ENCODE measurements at places on chromosomes 12 and 14.
A peak's percentile ranks its signal among the peaks of the same experiment; 100 is the strongest.

DNA sequence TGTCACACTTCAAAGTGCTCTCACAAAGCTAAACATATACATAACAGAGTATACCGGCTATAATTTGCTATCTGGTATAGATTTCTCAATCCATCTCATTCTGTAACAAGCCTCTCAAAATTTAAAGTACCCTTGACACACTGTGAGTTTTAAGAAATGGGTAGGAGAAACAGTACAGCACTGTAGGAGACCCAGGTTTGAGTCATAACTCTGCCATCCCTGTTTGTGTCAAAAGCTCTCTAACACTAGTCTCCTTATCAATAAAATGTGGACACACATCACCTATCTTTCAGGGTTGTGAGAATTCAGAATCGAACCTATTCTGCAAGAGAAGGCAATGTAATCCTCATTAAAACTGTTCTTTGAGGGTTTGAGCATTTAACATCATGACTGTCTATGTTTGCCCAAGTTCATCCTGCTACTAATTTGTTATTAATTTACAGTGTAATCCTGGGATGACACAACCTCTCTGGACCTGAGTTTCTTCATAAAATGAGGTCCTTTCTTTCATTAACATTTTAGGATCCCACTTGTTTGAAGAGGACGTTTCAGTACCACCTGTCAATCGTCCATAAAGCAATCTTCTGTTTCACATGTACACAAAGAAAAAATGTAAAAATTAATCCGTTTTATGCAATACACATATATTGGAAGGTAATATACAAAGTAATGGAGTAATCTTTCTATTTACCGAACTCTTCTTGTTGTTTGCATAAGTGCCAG lies 12.1 kb downstream of the SPTSSA start:
- DNase-seq: no peak

GRCh38 chr12:116717466-116718437 lies 20.1 kb downstream of the SPRING1 start:
- DNase-seq: no peak

- DNase-seq: no peak
These were observed 326.8 kb downstream of the ALG10 start for GRCh38 chr12:34348836-34349672.

DNA sequence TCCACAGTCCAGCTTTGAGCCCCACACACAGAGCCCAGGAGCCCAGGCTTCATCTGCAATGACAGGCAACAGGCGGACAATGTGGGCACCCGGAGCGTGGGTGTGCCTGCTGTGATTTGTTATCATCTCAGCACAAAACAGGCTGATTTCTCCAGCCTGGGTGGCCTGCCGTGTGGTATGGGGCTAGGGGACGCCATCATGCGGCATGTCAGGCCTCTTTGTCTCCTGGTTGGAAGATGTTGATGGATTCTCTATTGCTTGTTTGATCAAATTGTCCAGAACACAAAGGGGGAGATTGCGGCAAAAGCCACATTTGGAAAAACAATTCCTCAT lies 147.1 kb downstream of the KIF26A start:
- no peak for DNase-seq

GRCh38 chr12:1322821-1323220 lies 271.6 kb downstream of the FBXL14 start:
- peak; percentile 5 for DNase-seq

- no peak for DNase-seq
These were observed 10.1 kb upstream of the KICS2 start for GRCh38 chr12:64232196-64232595.

DNA sequence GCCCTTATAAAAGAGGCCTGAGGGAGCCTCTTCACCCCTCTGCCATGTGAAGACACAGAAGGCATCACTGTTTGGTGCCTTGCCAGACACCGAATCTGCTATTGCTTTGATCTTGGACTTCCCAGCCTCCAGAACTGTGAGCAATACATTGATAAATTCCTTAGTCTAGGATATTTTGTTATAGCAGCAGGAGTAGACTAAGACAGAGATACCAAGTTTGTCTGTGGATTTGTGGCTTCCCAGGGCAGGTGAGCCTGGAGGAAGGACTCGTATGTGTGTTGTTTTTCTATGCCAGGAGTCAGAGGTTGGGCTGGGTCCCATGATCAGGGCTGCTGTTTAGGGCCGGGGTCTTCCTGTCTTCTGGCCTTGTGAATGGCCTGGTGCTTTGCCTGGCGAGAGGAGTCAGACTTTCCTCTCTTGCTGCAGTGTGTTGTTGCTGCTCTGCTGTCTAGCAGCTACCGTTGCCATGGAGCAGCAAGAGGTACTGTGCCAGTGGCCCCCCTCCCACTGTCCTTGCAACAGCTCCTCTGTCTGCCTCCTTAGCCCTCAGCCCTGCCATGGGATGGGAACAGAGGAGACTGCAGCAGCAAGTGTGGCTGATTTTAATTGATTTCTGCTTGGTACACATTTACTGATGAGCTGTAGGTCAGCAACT lies 111.2 kb downstream of the CHST11 start:
- no peak for DNase-seq

GRCh38 chr12:92928421-92928961 lies 604 bp downstream of the EEA1 start:
- DNase-seq: peak; percentile 21

DNA sequence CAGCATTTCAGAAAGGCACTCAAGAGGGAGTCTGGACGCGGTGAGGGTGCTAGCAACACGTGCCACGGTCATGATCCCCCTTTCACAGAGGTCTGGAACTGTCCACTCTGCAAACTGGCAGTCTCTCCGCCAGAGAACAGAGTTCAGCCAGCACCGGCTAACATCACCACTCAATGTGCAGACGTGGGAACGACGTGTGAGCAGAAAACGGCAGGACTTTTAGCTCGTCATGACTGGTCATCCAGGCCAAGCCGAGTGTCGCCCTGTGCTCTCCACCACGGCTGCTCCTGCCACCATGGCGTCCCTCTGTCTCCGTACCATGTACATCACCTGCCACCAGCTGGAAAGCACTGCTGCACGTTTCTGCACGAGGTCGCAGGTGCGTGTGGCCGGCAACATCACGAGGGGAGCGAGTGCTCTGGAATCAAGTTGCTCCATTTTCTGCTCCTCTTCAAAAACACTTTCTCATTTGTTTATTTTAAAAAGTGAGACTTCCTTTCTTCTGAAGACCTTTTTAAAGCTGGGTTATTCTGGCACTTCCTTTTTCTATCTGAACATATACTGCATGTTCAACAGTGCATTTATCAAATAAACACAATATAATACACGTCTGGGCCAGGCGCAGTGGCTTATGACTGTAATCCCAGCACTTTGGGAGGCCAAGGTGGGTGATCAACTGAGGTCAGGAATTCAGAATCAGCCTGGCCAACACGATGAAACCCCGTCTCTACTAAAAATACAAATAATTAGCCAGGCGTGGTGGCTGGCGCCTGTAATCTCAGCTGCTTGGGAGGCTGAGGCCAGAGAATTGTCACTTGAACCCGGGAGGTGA lies 28.0 kb downstream of the SLC15A4 start:
- DNase-seq: no peak

DNA sequence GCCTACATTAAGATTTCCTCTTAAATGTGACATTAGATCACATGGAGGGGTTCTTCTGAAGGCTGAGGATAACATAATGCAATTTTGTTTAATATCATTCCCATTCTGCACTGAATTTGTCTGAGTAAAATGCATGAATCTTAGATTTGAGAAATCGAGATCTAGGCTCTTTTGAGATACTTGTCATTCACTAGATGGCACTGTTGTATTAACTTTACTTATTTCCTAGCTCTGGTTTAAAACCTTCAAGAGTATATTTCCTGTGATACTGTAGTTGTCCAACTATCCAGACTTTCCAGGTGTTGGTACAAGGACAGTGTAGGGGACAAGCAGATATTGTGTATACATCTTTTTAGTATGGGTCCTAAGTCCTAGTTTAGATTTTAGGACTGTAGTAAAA lies 91.7 kb upstream of the SEL1L start:
- peak; percentile 3 for DNase-seq

- no peak for DNase-seq
These were observed 55.2 kb upstream of the TMEM263 start for GRCh38 chr12:106900554-106900953.

- peak; percentile 64 for DNase-seq
These were observed 7.0 kb upstream of the UBC start for GRCh38 chr12:124921200-124922031.

GRCh38 chr14:63286071-63286470 lies 32.7 kb downstream of the GPHB5 start:
- no peak for DNase-seq

- no peak for DNase-seq
These were observed 398.4 kb upstream of the NOVA1 start for GRCh38 chr14:26996246-26996645.

DNA sequence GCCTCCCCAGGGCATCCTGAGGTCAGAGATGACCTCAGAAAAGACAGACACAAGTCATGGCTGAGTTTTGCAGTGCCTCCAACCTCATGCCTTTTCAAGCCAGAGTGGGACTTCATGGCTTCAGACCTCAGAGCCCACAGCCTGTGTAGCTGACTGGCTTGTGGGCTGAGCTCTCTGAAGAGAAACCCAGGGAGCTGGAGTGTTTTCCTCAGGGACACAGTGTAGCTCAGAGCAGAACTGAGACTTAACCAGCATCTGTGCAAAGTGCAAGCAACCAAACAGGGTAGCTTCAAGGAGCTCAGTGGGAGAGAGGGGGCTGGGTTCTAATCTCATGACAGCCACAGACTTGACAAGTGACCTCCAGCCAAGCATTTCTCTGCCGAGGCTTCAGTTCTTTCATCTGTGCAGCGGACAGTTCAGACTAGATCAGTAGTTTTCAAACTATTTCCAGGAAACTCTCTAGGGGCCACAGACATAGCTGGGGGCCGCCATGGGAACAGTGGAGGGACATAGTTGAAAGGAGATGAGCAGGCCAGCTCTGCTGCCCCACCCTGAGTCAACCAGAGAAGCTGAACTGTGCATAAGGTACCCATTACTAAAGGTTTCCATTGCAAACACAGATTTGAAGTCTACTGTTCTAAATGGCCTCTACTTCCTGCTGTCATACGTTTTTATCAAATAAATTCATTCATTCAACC lies 80.0 kb downstream of the LGMN start:
- no peak for DNase-seq

GRCh38 chr12:117805865-117806264 lies 162.9 kb downstream of the KSR2 start:
- DNase-seq: no peak

DNA sequence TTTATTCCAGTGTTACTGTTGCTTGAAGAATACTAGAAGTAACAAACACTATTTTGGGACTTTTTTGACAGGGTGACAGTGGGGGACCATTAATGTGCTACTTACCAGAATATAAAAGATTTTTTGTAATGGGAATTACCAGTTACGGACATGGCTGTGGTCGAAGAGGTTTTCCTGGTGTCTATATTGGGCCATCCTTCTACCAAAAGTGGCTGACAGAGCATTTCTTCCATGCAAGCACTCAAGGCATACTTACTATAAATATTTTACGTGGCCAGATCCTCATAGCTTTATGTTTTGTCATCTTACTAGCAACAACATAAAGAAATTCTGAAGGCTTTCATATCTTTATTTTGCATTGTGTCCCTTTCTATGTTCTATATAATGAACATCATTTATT lies 44.5 kb downstream of the TMPRSS12 start:
- DNase-seq: no peak
